ENCODE measurements at places on chromosomes 6 and 20.
A peak's percentile ranks its signal among the peaks of the same experiment; 100 is the strongest.

DNA sequence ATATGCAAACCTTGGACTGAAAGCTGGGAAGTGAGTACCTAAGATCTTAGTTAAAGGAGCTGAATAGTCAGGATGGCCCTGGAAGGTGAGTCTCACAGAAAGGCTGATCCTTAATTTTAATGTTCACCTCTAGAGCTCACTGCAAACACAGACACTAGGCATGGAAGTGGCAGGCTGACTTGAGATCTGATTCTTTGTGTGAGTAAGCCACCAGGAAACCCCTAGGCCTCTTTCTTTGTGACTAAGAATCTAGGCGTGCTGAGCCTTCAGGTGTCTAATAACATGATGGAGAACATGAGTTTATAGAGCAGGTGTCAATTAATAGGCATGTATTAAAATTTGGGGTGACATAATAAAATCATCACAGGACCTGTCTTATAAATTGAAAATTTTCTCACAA lies 642.2 kb downstream of the EYS start:
- no peak for DNase-seq

DNA sequence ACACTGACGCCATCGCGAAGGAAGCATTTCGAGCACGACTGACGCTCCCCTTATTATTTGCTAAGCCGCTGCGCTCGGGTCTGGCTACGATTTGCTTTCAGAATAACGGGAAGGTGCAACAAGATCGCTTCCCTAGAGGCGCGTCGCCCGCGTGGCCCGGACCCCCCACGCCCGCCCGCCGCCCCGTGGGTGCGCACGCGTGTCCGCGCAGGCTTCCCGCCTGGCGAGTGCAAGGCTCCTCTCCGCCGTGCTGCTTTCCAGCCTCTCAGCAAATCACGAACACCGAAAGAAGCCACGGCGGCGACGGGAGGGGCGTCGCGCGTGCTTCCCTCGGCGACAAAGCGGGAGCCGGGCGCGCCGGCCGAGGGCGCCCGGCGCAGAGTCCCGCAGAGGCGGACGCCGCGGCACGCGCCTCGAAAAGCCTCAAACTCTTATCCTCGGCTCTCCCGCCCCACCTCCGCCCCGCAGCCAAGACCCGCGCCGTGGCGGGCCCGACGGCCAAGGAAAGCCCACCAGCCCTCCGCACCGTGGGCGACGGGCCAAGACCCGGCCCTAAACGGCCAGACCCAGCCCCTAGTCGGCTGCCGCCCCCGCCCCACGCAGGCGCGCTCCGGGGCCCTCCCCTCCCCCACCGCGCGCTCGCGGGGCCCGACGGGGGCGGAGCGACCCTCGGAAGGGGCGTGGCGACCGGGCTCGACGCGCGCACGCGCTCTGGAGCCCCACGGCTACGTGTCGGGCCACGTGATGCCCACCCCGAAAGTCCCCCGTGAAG lies 987 bp upstream of the QKI start:
- peak; percentile 98 for DNase-seq

- DNase-seq, result no peak
Measured at GRCh38 chr6:37555040-37555781, 55.5 kb upstream of the CCDC167 start.

DNA sequence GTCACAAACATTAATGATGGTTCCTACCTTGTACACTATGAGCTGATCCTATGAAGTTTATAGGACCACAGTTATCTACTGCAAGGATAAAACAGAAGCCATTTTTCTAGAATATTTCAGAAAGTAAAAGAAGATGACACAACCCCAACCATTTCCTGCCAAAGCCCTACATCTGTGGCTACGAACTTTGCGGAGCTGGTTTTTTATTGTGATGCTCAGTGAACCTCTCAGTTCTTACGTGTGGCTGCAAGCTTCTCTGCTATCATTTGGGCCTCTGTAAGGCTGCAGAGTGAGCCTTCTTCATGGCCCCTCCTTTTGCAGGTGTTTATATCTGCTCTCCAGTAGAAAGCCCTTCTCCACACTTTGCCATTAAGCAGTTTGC lies 17.8 kb upstream of the TAGAP start:
- DNase-seq, result no peak

DNA sequence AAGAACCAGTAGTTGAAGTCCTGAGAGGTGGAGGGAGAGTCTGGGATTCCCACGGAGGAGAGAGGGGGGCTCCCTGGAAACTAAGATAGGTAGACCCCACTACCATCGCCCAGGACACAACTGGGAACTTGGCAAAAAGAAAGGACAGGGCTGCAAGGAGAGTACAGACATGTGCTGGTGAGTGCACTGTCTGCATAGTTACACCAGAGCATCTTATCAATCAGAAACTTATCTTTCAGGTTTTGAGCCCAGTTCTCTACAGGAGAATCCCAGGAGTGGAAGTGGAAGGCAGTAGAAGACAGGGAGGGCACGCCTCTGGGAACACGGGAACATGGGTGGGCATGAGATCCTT lies 12.2 kb downstream of the NFKBIL1 start:
- DNase-seq, result no peak

GRCh38 chr20:16283978-16284377 lies 289.3 kb downstream of the KIF16B start:
- no peak for DNase-seq

DNA sequence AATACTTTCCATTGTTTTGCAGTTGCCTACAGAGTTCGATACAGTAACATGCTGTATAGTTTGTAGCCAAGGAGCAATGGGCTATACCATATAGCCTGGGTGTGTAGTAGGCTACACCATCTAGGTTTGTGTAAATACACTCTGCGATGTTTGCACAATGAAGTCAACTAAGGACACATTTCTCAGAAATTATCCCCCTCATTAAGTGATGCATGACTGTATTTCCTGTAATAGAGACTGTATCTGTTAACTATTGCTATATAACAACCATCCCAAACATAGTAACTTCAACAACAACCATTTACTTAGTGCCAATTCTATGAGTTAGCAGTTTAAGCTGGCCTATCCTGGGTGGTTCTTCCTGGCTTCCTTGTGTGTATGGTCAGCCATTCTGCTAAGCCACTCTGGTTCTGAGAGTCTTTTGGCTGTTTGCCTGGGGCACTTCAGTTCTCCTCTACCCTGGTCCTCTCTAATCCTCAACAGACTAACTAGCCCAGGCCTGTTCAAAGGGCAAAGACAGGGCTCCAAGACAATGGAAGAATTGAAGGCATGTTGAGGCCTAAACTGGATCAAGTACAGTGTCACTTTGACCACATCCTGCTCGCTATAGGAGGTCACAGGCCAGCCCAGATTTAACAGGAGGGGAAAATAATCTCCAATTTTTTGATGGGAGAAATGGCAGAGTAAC lies 124.0 kb downstream of the PLCB1 start:
- no peak for DNase-seq

- DNase-seq, result no peak
Measured at GRCh38 chr6:40947876-40948526, 91.0 kb downstream of the UNC5CL start.

- DNase-seq, result no peak
Measured at GRCh38 chr20:3181270-3181669, 7.9 kb upstream of the LZTS3 start.

DNA sequence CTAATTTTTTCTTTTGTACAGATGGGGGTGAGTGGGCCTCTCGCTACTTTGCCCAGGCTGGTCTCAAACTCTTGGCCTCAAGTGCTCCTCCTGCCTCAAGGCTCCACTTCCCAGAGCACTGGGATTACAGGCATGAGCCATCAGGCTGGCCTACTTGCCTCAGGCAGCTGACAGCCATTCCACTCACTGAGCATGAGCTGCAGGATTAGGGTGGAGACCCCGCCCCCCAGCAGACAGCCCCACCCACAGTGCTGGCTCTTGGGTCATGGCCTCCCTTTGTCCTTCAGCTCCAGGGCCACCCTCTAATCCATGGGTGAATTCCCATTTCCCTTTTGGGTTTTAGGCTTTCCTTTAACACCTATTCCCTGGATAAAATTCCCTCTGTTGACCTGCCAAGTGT lies 82.1 kb downstream of the BFSP1 start:
- DNase-seq, result no peak

DNA sequence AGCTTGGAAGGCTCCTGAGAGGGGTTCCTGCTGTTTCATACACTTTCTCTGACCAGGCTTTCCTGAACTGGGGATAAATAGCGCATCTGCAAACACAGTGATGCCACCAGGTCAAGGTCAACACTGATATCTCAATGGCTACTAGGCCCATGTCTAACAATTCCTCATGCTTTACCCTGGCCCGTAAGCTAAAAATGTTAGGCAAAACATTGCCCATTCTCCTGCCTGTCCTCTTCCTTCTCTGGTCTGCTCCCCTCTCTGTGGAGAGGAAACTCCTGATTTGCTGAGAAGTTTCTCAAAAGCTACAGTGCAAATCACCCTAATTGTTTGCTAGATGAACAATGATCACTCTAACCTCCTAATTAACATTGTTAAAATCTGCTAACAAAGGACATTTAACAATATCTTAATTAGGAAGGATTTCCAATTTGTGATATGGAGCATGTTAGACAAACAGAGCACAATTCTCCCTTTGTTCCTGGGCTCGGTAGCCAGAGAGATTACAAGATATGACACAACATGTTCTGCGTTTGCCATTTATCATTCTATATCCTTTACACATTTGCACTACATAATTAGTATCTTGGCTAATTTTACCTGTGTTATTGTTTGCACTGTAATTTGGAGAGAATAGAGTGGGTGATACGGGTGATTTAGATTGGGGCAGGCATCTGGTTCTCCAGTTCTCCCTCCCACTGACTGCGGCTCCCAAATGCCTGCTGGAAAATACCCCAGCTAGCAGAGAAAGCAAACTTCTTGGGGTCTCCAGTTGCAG lies 266.8 kb downstream of the CD83 start:
- no peak for DNase-seq

- no peak for DNase-seq
Measured at GRCh38 chr6:145036236-145036635, 699.1 kb downstream of the EPM2A start.

DNA sequence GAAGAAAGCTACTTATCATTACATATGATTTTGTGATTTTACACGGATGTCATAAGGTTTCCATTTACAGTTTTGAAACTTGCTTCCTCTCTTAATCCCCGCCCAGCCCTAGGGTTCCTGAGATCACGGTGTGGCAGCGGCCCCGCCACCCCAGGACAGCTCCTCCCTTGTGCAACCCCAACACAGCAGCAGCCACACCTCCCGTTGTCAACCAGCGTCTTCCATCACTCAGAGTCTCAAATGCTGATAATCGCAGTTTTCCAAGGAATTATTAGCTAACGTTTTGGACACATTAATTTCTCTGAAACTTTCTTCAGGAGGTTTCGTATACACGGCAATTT lies 204.8 kb downstream of the THBS2 start:
- no peak for DNase-seq

GRCh38 chr6:8588176-8588575 lies 152.8 kb upstream of the SLC35B3 start:
- DNase-seq, result no peak
